CD4-positive, alpha-beta T cell treated with Interleukin-17A for 1 hour (primary cell): ENCODE measurements at places on chromosomes 3 and 15.

GRCh38 chr15:32778391-32779176 lies 60.8 kb downstream of the GREM1 start:
- no peak for DNase-seq

- no peak for DNase-seq
These were observed 634.1 kb downstream of the RBMS3 start for GRCh38 chr3:29914861-29915524.

DNA sequence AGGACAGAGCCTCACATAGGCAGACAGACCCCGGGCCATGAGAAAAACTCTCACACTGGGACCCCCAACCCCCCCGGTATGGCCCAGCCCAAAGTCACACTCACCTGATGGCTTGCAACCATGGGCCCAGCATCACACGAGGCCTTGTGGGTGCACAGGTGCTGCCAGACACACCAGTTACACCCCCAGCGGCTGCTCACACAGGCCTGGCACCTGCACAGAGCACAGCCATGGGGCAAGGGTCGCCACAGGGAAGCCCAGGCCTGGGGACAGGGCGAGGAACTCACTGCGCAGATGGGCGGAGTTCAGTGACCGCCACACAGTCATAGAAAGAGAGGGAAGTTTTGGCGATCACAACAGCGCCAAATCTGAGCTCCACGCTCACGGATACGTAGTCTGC lies 9.3 kb downstream of the PLXNB1 start:
- no peak for DNase-seq

- DNase-seq, result peak; percentile 28
These were observed 111.2 kb upstream of the STT3B start for GRCh38 chr3:31421314-31422048.

GRCh38 chr15:98746375-98747155 lies 98.2 kb downstream of the IGF1R start:
- no peak for DNase-seq

DNA sequence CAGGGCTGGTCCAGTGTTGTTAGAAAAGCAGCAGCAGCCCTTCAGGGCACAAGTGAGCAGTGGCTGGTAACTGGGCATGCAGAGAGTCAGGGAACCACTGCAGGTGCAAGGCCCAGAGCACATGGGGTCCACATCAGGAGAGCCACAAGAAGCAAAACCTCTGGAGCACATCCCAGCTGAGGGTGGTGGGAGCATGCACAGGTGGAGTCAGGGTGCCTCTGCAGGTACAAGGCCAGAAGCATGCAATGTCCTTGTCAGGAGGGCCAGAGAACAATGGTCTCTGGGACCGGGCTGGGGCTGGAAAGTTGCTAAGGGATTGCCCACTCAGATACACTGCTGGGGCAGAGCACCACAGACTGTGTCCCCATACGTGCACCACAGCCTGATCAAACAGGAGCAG lies 226.1 kb upstream of the UBE2E2 start:
- no peak for DNase-seq

GRCh38 chr15:84991014-84991712 lies 9.5 kb downstream of the PDE8A start:
- DNase-seq, result no peak

DNA sequence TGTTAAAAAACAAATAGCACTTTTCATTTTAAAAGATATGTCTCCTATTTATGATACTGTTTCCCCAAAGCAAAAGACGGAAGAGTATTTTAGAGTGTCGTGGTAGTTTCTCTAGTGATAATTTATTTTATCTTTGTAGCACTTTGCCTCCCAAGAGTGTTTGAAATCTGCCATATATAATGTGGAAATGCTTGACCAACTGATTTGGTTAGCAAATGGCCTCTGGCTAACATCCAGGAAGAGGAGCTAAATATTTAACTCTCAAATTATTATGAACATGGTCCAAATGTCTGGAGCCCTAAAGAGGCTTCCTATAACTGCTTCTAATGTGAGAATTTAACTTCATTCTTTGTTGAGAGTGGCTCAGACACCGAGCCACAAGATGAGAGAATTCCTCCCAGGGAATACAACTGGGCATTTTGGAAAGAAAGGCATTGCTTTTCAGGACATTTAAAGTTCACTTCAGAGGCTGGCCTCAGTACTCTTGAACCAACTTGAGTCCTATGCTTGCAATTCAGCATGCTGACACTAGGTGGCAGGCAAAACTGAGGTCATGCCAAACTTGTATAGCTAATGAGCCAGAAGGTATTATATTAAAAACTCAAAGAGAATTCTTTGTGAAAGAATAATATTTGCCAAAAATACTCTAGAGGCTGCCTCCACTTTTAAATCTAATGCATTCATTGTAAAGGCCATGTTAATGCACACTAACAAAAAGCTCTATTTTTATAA lies 104.5 kb downstream of the RARB start:
- no peak for DNase-seq

DNA sequence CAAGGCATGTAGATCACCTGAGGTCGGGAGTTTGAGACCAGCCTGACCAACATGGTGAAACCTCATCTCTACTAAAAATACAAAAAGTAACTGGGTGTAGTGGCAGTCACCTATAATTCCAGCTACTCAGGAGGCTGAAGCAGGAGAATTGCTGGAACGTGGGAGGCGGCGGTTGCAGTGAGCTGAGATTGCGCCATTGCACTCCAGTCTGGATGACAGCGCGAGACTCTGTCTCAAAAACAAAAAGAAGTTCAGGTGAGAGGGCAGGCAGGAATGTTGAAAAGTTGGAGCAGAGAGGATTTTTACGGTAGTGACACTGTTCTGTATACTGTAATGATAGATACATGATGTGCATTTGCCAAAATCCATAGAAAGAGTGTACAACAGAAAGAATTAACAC lies 31.7 kb downstream of the GXYLT2 start:
- no peak for DNase-seq

- no peak for DNase-seq
These were observed 37.8 kb upstream of the GOLGA6B start for GRCh38 chr15:72616491-72617210.

- no peak for DNase-seq
These were observed 94.5 kb upstream of the MYZAP start for GRCh38 chr15:57496946-57497869.

DNA sequence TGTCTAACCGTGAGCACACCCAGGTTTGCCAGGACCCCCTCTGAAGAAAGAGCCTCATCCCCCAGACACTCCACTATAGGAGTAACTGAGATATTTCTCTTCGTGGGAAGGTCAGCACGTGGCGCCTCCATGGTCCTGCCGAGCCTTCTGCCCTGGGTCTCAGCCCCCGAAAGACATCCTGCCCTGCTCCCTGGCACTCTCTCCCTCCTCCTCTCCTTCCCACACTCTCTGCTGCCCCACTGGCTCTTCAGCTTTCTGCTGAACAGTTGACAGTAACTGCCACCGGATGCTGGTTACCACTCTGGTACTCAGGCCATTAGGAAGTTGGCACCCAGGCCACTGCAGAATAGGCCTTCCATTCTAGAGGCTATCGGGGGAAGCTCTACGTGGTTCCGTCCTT lies 185.2 kb downstream of the UACA start:
- no peak for DNase-seq

- DNase-seq, result no peak
These were observed 33.7 kb downstream of the SUSD5 start for GRCh38 chr3:33184863-33185262.

DNA sequence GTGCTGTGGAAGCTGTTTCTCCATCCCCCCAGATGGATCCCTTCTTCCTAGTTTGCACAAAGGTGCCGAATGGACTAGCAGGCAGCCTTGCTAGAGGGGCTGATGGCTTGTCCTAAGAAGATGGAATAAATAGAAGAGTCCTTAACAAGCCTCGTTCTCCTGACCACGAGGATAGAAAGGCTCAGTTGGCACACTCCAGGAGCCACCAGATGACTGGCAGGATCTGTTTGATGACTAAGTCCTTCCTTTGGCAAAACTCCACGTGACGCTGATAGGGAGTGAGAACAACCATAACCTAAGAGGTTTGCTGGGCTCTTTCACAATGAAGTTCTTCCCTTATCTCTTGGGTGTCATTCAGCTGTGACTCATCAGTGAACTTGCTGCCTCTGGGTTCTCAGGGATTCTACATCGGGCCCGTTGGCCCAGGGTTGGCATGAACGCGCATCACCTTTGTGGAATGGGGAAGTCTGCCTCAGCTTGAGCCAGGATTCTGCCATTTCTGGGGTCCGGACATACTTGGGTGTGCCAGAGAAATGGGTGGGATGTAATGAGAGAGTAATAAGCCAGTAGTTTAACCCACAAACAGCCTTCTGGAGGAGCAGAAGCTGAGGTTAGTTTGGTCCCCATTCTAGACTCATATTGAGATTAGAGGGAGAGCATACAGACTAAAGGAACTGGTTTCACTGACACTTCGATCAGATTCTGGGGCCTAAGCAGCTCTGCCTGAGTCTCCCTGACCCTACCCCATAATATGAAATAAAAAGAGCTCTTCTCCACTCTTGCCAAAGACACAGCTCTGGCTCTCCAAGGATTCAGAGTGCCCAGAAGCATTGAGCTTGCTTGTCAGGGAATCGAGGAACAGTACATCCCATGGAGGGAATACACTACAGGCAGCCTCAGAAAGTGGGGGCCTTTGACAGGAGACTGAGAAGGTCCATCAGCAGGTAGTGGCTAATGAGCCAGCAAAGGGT lies 2.0 kb upstream of the MELTF start:
- peak; percentile 20 for DNase-seq

GRCh38 chr3:66083784-66084213 lies 45.1 kb upstream of the MAGI1 start:
- DNase-seq, result no peak

DNA sequence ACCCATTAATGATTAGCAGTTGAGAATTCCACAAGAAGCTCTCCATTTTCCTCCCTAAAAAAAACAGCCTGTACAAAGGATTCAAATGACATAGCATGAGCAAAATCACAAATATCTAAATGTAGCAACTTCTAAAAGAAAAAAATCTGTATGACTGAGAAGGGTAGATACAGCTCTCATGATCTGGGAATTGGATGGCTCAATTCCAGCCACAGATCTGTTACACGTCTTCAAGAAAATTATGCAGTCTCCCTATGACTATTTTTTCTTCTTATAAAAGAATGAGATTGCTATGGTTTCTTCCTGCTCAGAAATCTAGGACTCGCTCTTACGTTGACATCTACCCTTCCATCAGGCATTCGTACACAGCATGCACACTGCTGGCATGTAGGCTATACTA lies 71.5 kb downstream of the PLCH1 start:
- no peak for DNase-seq

GRCh38 chr3:171297951-171298350 lies 162.3 kb downstream of the TNIK start:
- no peak for DNase-seq

DNA sequence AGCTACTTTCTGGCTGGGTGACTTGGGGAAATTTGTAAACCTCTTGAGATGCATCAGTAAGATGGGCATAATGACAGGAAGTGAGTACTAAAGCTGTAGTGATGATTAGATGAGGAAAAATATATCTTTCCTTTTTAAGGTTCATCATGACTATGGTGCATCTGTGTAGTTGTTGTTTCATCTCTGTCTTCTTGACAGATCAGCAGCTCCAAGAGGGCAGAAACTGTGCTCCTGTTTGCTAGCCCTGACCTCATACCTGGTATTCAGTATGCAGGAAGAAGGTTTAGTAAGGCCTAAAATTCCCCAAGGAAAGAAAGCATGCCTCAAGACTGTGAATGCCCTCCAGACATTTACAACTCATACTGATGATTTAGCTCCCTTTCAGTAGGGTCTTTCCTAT lies 82.5 kb upstream of the PSMD6 start:
- DNase-seq, result no peak

- no peak for DNase-seq
These were observed 6.5 kb downstream of the PDCD10 start for GRCh38 chr3:167728176-167728575.

DNA sequence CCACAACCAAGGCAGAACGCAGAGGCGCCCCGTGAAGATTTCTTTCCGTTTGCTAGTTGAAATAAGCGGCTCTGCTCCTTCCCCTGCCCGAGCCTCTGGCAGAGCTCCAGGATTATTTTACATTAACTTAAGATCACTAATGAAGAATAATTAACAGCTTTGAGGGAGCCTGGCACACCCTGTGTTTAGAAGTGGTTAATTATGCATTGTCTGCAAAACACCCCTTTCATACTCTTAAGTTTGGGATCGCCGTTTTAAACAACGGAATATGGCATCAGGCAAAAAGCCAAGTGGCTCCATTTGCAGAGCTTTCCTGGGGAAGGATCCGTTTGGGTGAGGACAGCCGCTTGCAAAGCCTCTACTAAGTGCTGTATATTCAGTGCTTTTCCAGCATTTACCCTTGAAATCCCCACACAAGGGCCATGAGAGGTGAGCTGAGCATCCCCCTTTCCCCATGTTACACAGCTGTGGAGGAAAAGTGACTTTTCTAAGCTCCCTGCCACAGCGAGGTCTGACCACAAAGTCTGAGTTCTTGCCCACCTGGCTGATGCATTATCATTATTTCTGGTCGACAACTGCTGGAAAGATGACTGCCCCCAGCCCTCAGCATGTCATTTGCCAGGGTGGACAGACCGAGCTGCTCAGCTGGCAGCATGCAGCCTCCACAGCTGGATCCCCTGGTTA lies 33.9 kb downstream of the IQSEC1 start:
- DNase-seq, result no peak

DNA sequence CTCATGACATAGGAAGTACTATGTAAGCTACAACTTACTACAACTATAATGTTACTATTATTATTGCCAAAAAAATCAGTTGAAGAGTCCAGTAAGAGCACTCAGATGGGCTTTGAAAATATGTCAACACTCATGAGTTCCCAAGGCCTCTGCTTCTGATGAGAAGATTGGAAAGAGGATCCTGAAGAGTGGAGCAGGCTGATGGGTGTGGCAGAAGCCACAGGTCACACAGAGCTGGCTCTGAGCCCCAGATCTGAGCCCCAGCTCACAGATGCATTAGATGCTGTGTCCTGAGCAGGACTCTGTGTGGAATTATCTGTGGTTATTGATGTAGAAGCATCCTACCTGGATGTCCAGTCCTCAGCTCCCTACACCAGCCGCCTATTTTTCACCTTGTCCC lies 65.6 kb downstream of the SPSB4 start:
- DNase-seq, result no peak

DNA sequence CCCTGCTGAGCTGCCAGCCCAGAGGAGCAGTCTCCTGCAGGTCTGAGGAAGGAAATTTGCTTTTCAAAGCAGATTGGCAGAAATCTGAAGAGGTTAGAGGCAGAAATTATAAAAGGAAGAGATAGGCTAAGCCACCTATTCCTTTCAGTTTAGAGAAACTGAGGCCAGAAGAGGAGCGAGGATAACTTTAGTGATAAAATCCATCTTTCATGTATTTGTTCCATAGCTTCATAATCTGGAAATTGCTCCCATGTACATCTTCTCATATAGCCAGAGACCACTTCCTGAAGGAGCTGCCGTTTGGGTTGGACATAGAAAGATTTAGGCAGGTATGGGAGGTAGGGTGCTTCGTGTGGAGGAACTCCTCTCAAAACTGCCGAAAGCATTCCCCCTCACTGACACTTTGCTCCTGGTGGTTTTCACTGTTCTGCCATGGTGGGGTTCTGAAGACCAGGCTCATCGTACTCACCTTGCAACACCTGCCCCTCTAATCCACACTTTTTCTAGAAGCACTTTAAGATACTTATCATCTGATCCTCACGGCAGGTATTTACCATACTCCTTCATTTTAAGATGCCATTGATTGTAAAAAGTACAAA lies 670 bp upstream of the ACAP2 start:
- DNase-seq, result no peak

- DNase-seq, result no peak
These were observed 59.7 kb downstream of the SEMA3G start for GRCh38 chr3:52385157-52385556.
